HEK293T (cell line): ENCODE measurements at places on chromosomes 13 and 19.

- DNase-seq, result no peak
Measured at GRCh38 chr13:33313504-33313903, 27.9 kb upstream of the STARD13 start.

- DNase-seq, result peak; percentile 70
Measured at GRCh38 chr13:51895906-51896888, 34.4 kb downstream of the CCDC70 start.

DNA sequence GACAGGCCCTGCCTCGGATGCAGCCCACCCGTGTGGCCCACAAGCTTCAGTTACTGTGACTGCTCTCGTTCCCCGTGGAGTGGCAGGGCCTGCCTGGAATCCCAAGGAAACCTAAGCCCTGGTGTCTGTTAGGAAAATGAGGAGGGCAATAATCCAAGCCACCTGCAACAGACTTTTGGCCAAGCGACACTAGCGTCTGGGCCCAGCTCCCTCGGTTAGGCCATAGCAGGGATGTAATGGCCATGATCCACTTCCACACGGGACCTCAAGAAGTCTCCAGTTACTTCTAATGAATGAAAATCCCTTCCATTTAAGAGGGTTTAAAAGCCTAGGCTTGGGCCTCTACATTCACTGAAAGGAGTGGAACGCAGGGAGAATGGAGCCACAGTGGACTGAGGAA, 8.9 kb downstream of the ZC3H4 start:
- no peak for DNase-seq

DNA sequence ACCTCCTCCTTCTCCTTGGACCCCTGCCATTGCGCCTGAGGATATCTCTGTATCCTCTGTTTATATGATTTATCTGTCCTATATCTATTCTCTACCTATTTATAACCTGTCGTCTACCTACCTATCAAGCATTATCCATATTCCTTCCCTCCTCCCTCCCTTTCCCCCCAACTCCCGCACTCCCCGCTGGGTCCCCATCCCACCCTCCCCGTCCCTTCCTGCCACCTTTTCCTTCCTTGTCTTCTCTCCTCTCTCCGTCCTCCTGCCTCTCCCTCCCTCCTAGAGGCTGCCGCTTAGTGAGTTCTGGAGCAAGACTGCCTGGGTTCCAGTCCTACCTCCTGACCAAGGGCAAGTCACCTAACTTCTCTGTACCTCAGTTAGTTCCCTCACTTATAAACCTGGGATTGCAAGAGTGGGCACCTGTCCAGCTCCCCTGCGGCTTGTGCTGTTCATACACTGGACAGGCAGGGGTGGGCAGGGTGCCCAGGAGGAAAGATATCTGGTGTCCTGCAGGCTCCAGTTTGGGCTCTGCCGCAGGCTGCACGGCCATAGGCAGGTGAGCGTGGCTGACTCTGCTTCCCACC, 16.1 kb downstream of the TTYH1 start:
- DNase-seq, result no peak

DNA sequence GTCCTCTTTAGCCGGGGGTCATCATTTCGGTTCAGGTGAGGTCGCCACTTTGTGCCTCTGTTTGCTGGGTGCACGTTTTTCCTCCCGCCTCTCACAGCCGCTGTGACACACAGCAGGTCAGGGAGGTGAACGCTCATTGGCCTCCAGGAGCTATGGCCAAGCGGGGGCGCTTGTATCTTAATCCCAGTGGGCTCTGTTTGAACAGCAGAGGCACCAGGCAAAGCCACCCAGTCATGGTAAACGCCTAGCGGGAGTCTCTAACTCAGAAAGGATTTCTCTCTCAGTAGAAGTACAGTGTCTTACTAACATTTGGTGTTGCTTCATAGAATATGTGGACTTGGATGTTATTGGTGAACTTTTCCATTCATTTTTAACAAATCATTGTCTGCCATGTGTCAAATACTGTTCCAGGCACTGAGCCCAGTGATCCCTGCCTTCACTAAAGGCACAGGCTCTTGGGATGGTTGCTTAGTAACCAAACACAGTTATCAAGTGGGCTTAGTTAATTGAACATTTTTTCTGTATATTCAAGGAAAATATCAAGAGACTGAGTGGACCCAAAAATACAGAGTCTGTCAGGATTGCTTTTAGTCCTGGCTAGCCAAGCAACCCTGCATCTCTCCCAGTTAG, 186.7 kb downstream of the STK24 start:
- DNase-seq, result no peak
